ENCODE measurements at places on chromosomes 7 and 10.

DNA sequence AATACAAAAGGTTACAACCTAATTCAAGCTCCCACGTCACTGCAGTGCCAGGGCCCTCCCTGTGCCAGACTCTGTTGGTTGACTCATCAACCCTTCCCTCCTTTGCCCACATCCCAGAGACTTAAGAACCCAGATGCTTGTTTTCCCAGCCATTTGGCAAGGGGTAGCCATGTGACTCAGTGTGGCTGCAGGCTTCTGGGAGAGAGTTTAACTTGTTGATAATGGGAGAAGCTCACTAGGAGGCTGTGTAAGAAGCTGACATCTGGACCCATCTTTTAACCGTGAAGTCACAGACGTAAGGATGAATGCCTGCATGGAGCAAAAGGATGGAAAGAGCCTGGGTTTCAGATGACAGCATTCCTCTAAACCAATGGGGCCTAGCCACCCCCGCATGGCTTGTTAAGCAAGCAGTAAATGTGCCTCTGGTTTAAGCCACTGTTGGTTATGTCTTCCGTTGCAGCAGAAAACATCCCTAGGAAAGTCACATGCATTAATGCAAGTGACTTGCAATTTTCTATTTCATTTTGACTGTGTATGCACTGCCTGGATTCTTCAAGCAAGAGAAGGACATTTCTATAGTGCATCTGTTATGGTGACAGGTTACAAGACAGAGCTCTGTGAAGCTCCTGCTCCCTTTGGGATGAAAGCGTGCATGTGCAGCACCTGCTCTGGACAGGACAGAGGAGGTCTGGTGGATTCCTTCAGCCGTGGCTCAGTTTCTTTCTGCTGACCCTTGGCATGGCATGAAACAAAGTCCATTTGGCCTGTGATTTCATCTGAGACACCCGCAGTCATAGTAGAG lies 57.5 kb upstream of the CREB5 start:
- peak overlapping the region; percentile 43 for H3K27ac ChIP-seq
- peak; percentile 61 for DNase-seq
- no peak overlapping the region for H3K4me3 ChIP-seq
- no peaks in the 10 kb centered on the region for H3K36me3 ChIP-seq
- H3K4me1 ChIP-seq: peaks cover 68% of the 10 kb centered on the region

DNA sequence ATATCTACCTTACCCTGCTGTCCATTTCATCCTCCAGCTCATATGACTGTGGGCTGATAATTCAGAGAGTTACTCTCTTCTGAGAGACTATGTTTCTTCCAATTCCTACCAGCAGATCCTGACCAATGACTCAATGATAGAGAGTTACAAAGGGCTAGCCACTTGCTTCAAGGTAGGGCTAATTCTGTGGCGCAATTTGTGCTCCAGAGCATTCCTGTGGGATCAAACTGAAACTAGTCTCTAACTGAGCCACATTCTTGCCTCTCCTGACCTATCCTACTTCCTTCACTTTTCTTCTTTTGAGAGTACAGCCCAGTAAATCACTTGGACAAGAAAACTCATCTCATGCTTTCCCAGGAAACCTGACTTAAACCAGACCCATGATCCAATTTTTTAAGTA lies 17.9 kb upstream of the ASZ1 start:
- peak overlapping the region; percentile 97 for H3K27ac ChIP-seq
- peak overlapping the region; percentile 43 for H3K4me3 ChIP-seq
- peaks cover 19% of the 10 kb centered on the region for H3K36me3 ChIP-seq
- H3K27me3 ChIP-seq: no peaks in the 10 kb centered on the region
- H3K4me1 ChIP-seq: peaks cover 68% of the 10 kb centered on the region

DNA sequence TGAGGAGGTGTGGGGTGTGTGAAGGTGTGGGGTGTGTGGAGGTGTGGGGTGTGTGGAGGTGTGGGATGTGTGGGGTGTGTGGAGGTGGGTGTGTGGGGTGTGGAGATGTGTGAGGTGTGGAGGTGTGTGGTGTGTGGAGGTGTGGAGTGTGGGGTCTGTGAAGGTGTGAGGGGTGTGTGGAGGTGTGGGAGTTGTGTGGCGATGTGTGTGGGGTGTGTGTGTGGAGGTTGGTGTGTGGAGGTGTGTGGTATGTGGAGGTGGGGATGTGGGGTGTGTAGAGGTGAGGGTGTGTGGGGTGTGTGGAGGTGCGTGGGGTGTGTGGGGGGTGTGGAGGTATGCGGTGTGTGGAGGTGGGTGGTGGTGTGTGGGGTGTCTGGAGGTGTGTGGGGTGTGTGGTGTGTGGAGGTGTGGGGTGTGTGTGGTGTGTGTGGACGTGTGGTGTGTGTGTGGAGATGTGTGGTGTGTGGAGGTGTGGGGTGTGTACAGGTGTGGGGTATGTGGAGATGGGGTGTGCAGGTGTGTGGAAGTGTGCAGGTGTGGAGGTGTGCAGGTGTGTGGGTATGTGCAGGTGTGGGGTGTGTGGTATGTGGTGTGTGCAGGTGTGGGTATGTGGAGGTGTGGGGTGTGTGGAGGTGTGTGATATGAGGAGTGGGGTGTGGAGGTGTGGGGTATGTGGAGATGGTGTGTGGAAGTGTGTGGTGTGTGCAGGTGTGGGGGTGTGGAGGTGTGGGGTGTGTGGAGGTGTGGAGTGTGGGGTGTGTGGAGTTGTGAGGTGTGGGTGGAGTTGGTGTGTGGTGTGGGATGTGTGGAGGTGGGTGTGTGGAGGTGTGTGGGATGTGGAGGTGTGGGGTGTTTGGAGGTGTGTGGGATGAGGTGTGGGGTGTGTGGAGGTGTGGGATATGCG lies 34.5 kb downstream of the SPDYE17 start:
- peaks cover 14% of the 10 kb centered on the region for H3K36me3 ChIP-seq
- DNase-seq: no peak
- H3K4me3 ChIP-seq: no peak overlapping the region

DNA sequence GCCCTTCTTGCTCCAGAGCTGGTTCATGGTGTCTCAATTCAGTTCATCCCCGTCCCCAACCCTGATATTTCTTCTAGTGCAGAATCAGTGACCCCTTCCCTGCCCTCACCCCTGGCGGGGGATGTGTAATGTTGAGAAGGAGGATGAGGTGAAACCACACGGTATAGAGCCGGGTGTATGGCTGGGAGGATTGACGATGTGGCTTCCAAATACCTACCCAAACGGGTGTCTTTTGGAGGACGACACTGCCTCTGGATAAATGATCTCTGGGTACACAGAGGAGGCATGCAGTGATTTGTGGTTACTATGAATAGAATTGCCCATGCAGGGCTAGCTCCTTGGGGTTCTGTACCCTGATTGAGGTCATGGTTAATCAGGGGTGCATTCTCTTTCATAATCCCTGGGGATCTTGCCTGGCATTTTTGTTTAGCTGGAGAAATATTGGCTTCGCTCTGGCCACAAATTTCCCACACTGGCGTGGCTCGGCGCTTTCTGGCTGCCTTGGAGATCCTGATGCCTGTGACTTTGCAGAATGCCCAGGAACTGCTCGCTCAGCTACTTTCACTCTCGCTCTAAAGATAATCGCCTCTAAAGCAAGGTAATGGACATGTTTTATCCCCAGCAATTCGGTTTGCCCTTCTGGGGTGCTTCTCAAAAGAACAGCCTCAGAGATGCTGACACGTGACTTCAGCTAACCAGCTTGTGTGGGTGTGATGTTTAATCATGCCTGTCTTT lies 89.2 kb downstream of the RBM20 start:
- peaks cover 9% of the 10 kb centered on the region for H3K4me1 ChIP-seq
- no peak for DNase-seq
- peaks cover 43% of the 10 kb centered on the region for H3K27me3 ChIP-seq
- H3K4me3 ChIP-seq: peak overlapping the region; percentile 57
- no peak overlapping the region for H3K27ac ChIP-seq

- no peak for DNase-seq
- H3K4me1 ChIP-seq: no peaks in the 10 kb centered on the region
- no peaks in the 10 kb centered on the region for H3K27me3 ChIP-seq
- H3K4me3 ChIP-seq: no peak overlapping the region
- H3K27ac ChIP-seq: no peak overlapping the region
These were observed 628.6 kb downstream of the PHTF2 start for GRCh38 chr7:78427209-78427608.

DNA sequence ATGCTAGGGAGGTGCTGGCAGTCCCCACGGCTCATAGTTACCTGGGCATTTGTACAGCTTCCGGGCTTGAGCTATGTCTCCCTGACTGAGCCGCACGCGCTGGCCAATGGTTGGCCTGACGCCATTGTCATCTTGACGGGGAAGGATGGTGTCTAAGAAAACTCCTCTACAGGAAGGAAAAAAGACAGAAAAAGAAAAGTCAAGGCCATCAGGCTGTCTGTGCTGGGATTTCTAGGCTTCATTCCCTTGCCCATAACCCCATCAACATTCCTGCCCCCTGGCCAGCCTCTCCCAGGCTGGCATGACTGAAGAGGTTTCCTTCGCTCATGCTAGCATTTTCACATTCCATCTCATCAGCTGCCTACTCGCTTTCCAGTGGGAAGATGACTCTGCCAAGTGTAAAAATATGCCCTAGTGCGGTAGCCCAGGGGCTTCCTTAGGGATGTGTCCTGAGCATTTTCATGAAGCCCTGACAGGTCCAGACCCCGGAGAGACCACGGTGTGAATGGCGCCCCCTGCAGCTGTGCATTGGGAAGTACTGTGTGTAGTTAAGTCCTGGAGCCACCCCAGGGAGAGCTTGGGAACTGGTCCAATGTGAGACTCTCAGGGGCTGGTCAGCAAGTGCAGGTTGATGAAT lies 54.5 kb upstream of the OPALIN start:
- no peaks in the 10 kb centered on the region for H3K4me1 ChIP-seq
- no peak for DNase-seq
- H3K27me3 ChIP-seq: peaks cover 10% of the 10 kb centered on the region
- H3K36me3 ChIP-seq: no peaks in the 10 kb centered on the region
- H3K27ac ChIP-seq: no peak overlapping the region
- no peak overlapping the region for H3K4me3 ChIP-seq

DNA sequence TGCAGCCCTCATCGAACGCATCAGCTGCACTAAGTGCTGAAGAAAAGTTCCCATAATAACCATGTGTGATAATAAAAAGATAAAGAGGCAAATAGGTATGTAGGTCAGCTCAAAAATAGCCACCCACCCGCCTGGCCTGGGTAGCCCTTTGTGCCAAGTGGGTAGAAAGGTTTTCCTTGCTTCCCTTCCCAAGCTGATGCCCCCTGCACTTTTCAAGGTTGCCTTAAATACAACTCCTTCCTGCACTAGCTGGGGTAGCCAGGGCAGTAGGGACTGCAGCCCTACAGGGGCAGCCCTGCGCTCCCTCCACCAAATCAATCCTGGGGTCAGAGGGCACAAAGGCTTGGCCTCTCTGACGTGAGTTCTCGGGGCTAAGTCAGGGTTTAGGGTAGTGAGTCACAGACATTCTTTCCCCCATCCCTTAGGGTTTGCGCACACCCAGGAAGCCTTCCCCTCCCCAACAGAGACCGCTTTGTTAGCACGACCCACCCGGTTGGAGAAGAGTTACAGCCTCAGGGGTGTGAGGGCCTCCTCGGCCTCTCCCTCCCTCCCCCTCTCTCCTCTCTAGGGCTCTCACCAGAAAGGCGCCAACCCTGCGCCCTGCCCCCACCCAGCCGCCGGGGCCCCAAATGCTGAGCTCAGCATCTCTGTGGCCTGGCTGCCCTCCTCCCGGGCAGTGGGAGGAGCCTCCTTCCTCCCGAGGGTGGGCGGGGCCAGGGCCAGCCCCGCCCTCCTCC lies 13.3 kb upstream of the DDIT4 start:
- DNase-seq: peak; percentile 100
- H3K4me3 ChIP-seq: peak overlapping the region; percentile 67
- H3K27ac ChIP-seq: peak overlapping the region; percentile 98

- peaks cover 9% of the 10 kb centered on the region for H3K4me1 ChIP-seq
- H3K27ac ChIP-seq: no peak overlapping the region
- H3K27me3 ChIP-seq: peaks cover 4% of the 10 kb centered on the region
- no peak for DNase-seq
- no peak overlapping the region for H3K4me3 ChIP-seq
These were observed 649.0 kb downstream of the LRMDA start for GRCh38 chr10:76080451-76080850.

Data from Calu3 (cell line).